ENCODE measurements at places on chromosomes 6 and 20.

DNA sequence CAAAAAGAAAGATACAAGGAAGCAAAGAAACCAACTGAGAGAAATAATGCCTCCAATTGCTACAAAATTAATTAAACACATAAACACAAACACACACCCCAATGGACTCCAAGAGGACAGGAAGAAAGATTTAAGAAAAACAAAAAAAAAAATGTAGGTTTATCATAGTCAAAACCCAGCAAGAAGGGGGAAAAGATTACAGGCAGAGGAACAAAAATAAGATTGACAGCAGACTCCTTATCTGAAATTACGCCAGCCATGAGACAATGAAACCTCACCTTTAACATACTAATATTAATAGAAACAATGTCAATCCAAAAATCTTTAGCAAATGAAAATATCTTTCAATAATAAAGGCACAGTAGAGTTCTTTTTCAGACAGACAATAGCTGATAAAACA lies 155.8 kb downstream of the RNGTT start:
- no peak for DNase-seq

- DNase-seq = no peak
These were observed 108.7 kb upstream of the TMEM170B start for GRCh38 chr6:11428895-11429294.

GRCh38 chr20:34581341-34582184 lies 23.0 kb downstream of the MAP1LC3A start:
- DNase-seq = no peak

GRCh38 chr6:38784506-38785235 lies 69.6 kb downstream of the DNAH8 start:
- no peak for DNase-seq

DNA sequence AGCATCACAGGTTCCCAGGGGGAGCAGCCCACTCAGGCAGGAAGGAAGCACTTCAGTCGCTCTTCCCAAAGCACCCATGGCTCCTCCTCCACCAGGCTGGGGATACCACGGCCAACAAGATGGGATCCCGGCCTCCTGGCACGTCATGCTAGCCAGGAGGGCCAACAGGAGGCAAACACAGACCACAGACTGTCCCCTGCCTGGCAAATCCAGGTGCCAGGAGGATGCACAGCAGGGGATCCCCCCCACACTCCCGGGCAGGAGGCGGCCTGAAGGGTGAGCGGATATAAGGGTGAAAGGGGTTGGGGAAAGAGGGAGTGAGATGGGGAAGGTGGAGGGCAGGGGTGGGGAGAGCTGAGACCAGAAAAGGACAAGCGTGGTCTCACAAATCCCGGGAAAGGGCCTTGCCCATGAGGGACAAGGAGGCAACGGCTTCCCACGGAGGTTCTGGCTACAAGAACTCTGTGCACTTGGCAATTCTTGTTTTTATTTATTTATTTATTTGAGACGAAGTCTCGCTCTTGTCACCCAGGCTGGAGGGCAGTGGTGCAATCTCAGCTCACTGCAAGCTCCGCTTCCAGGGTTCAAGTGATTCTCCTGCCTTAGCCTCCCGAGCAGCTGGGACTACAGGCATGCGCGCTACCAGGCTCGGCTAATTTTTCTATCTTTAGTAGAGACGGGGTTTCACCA lies 7.2 kb downstream of the PXDC1 start:
- no peak for DNase-seq

GRCh38 chr20:37233548-37234253 lies 27.9 kb downstream of the GHRH start:
- DNase-seq = peak; percentile 98

- DNase-seq = no peak
These were observed 8.0 kb upstream of the SIRPD start for GRCh38 chr20:1565461-1565860.

DNA sequence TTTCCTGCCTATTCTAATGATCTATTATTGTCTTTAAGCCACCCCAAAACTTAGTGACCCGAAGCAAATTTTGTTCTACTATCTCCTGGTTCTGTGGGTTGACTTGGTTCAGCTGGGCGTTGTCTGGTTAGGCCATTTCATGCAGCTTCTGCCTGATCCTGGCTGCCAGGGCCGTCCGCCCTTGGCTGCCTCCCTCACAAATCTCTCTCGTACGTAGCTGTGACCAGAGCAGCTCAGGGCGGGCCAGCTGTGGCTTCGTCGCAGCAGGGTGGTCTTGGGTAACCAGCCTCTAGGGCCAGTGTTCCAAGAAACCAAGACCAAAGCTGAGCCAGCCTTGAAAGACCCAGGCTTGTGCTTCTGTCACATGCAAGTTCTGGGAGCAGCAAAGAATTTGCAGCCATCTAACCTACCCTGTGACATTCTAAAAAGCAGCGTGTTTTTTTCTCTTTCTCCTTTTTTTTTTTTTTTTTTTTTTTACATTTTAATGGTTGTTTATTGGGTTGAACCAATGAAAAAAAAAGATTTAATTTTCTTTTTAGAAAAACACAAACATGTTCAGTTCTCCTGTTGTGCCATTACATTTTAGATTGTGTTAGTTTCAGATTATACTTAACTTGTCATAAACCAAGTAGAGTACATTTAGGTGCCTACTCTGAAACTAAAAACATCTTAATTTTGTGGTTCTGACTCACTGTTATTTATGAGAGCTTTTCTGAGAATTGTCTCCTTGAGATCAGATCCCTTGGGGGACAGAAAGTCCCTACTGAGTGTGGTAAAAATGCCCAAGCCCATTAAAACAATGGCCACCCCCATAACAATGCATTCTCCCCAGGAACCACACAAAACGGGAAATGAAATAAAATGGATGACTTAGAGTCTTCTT lies 83.9 kb downstream of the ZDHHC14 start:
- DNase-seq = no peak

DNA sequence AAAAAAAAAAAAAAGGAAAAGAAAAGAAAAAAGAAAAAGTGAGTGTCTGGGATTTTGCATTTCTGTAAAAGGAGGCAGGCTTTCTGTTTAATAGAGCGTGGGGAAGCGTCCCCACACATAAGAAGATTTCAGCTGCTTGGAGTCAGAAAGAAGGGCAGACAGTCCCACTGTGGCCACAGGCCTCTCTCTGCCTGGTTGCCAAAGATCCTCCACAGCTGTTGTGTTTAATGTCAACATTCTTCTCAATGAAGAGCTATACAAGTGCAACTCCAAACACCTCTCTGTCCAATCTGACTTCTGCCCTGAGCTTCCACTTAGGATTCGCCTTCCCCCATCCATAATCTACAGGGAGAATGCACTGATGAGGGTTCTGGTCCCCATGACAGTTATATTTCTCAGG lies 64.3 kb upstream of the MLN start:
- no peak for DNase-seq

DNA sequence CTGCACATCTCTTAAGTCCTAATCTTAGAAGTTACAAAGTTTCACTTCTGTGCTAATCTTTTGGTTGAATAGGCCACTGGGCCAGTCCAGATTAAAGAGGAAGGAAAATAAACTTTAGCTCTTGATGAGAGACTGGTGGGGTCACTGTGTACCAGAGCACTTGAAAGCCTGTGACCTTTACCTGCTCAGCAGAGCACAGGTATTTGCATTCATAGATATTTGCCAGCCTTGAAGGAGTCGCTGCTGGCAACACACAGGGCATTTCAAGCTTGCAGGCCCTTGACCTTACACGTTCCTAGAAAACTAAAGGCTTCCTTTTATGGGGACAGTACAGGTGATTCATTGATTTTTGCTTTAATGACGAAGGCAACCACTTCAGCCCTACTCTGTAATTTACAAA lies 108.4 kb upstream of the SLC22A23 start:
- DNase-seq = peak; percentile 11

- no peak for DNase-seq
These were observed 66.0 kb downstream of the CDH4 start for GRCh38 chr20:61317966-61318530.

- DNase-seq = no peak
These were observed 10.9 kb upstream of the LPIN3 start for GRCh38 chr20:41329435-41330342.

GRCh38 chr6:148925701-148926100 lies 178.9 kb downstream of the UST start:
- no peak for DNase-seq

GRCh38 chr20:58216334-58216733 lies 12.1 kb downstream of the ANKRD60 start:
- DNase-seq = no peak

DNA sequence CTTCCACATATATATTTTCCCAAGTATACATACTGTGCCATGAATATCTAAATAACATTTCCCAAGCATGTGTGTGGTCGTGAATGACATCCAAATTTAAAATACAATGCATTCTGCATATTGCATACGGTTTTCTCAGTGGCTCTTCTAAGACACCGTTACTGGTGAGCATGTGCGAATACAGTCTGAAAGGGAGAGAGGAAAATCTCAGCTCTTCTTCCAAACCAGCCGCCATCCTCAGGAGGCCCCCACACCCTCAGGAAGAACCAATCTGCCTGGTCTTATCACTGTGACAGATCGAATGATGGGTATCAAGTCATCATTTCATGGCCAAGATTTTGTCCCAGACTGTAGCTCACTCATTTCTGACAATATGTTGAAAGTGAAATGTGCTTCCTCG lies 50.7 kb downstream of the ADAT2 start:
- no peak for DNase-seq

- no peak for DNase-seq
These were observed 78.0 kb downstream of the DLGAP4 start for GRCh38 chr20:36384022-36384619.

DNA sequence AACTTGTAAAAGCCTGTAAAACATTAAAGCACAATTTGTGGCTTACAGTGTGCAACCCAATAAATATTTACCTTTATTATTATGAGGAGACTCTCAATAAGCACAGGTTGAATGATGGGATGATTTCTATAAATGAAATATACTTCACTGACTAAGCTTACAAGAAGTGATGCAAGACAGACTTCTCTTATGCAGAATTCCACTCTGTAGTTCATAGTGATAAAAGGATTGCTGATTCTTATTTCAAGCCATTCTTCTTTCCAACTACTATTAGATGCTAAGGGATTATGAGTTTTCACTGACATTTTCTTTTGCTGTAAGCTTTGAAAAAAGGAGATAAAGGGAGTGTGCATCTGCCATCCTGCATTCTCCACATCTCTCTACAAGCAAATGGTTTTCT lies 149.0 kb upstream of the ARG1 start:
- DNase-seq = no peak

GRCh38 chr6:46511320-46511719 lies 20.1 kb upstream of the RCAN2 start:
- DNase-seq = no peak

- no peak for DNase-seq
These were observed 43.3 kb upstream of the STMND1 start for GRCh38 chr6:17058550-17058949.

DNA sequence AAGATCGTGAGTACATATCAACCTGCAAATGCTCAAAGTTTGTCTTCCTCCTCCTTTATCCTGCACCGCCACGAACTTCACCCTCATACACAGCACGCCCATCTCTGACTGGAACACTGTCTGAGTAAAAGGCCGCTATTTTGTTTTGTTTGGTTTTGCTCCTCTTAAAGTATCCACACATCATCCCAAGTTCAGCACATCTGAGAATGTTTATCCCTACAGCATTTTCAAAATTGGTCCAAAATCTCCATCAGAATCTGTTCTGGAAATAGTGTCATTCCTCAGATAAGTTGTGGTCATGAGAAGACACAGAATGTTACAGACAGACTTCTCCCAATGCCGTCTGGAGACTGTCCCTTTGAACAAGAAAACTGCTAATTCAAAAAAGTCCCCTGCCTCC lies 251.6 kb upstream of the ARID1B start:
- no peak for DNase-seq

DNA sequence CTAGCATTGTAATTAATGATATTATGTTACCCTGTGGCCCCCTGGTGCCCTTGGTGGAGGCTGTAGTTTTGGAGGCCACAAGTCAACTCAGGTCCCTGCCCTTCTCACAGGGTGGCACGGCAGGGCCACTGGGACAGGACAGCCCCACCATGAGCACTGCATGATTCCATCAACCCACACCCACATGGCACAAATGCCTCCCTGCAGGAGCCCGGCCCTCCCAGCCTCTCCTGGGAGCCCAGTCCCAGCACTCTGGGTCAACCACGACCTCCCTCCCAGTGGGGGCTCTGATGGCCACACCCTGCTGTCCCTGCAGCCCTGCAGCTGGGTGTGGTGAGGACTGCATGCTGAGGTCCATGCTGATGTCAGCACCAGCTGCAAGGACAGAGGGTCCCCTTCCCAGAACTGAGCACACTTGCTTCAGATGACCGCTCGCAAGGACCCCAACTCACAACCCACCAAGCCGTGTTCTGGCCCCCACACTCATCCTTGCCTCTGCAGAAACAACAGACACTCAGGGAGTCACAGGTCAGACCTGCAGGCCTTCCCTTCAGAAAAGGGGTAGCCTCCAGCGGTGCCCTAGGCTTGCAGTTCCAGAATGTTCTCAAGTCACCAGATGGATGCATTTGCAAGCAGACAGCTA lies 15.7 kb upstream of the CST7 start:
- DNase-seq = no peak

- DNase-seq = no peak
These were observed 57.5 kb upstream of the SLC4A11 start for GRCh38 chr20:3296261-3297078.

DNA sequence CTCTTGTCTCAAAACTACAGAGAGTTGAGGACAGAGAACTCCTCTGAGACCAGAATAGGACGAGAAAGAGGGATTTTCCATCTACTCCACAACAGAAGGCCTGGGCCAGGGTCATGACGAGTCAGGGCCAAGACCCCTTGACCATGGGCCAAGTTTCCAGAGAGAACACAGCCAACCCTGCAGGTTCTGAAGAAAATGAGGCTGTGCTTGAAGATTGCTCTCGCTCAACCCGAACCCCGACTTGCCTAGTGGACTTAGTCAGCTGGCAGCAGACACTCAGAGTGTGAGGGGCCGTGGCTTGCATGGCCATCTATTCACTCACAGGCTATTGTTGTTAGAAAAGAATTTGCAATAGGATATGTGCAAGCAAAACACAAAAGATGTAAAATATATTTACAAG lies 54.5 kb downstream of the TMEM242 start:
- DNase-seq = no peak

GRCh38 chr20:63246490-63247288 lies 7.6 kb downstream of the NKAIN4 start:
- DNase-seq = no peak

DNA sequence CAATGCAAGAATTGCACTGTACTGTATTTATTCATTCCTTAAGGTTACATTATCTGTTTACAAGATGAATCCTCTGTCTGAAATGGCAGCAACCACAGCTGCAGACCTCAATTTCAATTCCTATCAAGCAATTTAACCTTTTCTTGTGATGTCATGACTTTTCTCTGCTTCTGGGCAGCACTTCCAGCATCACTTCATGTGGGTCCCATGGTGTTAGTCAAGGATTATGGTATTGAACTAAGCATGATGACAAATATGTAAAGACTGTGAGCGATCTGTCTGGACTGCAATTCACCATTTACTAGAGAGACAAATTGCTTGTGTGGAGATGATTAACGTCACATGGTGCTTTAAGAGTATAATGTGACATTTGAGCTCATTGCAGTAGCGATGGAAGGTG lies 90.5 kb upstream of the CCN2 start:
- no peak for DNase-seq

GRCh38 chr6:32968093-32968866 lies at the start of gene BRD2:
BRD2 (plus strand) TSS chr6:32968594; CDS start chr6:32972899, 4,305 bp downstream.
- DNase-seq = peak; percentile 93
